ENCODE measurements at places on chromosomes 7 and 10. TPM values are rescaled to one million over a fixed set of nuclear protein-coding genes. Genes with fewer than 3 reads are reported as not detected.

Gene CNNM1
- 3.2 TPM for total RNA-seq

Gene NXPH1
- 1.4 TPM for total RNA-seq

Gene RBP3
- total RNA-seq, result 0.24 TPM

Gene CACNA2D1
- total RNA-seq, result 31.7 TPM

Gene PDE1C
- 104 TPM for total RNA-seq

All from motor neuron (in vitro differentiated cells).